NCI-H2107 (cell line): ENCODE measurements at places on chromosomes 2 and 18.

GRCh38 chr2:85619617-85620016 is 3.6 kb downstream of the USP39 start:
- no peak for DNase-seq

- no peak for DNase-seq
Measured at GRCh38 chr2:202100176-202100575, 27.1 kb downstream of the KIAA2012 start.

DNA sequence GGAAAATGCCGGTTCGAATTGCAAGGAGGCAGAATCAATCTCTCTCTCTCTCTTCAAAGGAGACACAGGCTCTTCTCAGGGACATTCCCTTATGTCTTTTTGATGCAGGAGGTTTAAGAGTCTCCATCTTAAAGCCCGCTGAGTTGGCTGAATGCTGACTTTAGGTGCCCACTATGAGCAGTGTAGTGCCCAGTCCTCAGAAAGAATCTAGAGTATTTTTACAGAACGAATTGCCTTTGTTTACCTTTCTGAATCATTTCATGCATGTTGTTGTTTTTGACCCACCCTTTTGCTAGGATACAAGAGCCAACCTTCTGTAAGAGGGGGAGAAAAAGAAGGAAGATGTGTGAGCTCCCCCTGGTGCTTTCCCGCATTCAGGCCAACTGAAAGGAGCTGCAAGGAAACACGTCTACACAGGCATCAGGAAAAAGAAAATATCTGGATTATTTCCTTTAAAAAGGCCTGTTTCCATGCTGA is 193.5 kb upstream of the TCF4 start:
- peak; percentile 59 for DNase-seq

- DNase-seq, result no peak
Measured at GRCh38 chr2:128439791-128440665, 121.4 kb upstream of the HS6ST1 start.

DNA sequence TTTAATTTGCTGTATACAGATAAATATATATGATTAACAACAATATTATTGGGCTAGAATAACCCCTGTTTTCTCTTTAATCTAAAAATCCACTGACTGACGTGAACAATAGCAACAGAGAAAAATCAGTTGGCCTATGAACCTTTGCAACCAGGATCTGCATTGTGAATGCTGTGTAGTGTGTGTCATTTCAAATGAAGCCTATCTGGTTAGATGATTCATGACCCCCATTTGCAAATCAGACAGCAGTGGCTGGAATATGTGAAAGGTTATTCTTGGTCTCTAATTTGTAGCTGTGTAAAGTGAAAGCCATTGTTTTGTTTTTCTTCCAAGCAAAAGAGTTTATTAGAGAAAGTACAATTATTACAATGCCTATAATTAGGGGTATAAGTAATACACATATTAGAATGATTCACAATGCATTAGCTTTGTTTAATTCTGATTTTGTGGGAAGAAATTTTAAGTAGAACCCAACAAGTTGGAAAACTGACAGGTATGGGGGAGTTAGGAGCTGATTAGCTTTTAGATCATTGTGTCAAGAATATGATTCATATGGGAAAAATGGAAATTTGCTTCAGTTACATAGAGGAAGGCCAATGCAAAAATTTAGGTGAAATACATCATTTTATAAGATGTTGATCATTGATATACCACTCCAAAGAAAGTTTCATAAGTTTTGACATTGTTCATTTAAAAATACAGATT is 1362.2 kb upstream of the TMEFF2 start:
- DNase-seq, result no peak

- DNase-seq, result no peak
Measured at GRCh38 chr2:131040661-131041401, 52.4 kb downstream of the FAM168B start.

DNA sequence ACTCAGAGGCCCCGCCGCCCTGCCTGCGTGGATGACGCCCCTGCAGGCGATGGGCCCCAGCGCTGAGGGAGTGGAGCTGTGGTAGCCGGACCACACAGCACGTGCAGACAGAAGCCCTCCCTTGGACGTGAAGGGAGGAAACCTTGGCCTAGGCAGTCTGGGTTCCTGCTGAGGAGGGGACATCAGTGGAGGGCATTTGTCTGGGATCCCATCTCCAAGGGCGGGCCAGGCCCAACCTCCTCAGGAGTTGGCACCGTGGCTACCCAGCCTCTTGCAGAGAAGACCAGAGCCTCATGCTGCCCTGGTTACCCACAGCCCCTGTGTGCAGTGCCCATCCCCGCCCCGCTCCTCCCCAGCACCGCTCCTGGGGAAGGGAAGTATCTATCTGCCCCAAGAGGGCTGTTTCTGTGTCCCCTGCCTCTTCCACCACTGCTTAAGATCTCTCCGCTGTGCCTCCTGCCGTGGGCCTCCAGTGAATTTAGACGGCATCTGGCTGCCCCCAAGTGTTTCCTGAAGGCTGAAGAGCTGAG is 241.8 kb downstream of the KLHL29 start:
- no peak for DNase-seq

- no peak for DNase-seq
Measured at GRCh38 chr18:10732990-10733389, 207.2 kb downstream of the NAPG start.

GRCh38 chr2:136065384-136065783 is 52.6 kb downstream of the CXCR4 start:
- DNase-seq, result no peak

GRCh38 chr2:160332318-160332717 is 132.2 kb upstream of the ITGB6 start:
- no peak for DNase-seq

DNA sequence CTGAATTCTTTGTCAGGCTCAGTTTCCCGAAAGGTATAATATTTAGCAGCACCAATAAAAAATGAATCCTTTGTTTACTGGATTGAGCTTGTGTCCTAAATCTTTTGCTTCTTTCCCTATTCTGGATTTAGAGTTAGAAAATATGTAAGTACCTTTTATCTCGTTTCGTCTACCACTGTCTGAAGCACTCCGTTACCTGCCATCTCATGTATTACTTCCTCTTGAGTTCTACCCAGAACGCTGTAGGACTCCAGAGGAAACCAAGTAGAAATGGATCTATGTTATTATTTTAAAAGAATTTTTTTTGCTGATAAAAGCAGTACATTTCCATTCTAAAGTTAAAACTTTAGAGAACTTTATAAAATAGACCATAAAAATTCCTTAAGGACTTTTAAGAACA is 13.5 kb downstream of the ANKRD12 start:
- no peak for DNase-seq

DNA sequence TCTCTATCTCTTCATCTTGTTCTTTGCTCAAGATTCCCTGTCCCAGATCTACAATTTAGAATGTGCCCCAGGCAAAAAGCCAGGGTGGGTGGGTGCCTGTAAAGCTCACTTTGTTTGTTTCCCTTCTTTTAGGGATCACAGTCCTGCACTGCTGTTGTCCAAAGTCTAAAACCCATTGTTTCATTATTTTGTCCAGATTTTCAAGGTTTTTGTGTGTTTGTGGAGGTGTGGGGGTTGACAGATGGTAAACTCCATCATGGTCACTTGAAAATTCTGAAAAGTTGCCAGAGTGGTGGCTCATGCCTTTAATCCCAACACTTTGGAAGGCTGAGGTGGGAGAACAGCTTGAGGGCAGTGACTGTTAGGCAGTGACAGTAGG is 41.5 kb downstream of the YES1 start:
- DNase-seq, result no peak

GRCh38 chr2:162734866-162735265 is 103.7 kb downstream of the KCNH7 start:
- DNase-seq, result no peak

DNA sequence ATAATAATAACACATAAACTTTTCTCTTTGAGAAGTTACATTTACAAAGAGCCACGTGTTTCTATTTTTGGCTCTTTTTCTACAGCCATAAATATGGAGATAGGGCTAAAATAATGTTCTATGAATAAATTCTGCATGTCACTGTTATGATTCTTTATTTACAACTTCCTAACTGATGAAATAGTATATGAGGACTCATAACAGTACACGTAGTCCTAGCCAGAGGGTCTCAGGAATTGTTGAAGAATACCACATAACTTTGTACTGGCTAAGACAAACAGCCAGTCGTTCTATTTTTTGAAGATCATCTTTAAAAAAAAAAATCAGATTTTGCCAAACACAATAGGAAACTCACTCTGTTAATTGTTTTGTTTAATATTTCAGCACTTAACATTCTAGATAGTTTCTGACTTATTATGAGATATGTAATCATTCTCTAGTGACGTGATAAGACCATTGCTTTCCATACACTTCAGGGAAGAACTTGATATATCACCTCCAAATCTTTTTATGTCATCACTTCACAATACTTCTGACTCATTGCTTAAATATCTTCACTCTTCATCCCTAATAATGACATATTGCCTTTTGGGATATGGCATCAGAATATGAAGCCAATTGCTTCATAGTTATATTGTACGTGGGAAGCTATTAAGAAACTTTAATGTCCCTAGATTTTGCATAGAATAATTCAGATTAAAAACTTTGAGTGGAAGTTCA is 256.1 kb downstream of the XIRP2 start:
- no peak for DNase-seq

DNA sequence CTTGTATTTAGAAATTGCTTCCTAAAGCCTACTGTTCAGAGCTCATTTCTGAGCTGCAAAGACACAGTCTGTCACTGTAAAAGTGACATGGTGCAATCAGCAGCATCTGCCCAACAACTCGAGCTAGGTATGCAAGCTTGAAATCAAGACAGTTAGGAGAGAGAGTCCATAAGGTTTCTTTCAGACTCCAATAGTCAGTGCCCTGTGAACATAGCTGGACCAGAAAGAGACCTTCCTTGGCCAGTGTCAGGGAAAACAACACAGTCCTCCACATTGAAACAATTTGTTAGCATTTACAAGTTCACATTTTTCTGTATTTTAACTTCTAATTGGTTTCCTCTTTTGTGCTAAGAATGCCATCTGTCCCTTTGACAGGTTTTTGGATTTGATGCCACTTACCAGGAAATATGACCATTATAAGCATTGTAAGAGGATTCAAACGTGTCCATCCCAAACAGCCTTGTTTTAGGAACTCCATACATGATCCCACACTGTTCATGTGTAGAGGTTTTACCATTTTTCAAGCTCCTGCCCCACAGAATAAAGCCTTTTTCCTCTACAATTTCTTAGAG is 8.9 kb upstream of the MYCN start:
- no peak for DNase-seq

DNA sequence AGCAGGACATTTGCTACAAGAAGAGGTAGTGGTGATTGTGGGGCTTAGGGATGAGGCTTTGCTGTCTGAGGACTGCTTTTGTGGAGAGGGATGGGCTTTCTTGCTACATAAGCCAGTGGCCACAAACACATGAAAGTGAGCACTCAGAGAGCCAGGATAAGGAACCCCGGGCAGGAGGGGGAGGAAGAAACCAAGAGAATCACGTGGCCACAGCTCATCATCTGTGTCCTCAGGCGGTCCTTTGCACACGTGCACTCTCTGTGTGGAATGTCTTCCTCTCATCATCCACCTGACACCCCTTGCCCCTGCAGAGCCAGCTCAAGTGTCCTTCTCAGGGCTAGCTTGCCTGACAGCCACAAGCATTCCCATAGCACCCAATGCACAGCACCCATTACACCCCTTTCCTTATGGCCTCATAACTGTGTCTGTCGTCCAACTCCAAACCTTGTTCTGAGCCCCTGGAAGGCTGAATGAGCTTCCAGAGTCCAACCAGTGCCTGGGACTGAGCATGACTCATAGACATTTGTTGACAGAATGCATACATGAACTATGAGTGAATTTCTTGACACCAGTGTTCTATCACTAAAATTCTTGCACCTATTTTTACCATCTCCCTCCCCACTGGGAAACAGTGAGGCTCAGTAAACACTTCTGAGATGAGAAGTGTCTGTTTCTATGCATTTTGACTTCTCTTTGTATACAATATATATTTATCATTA is 398.3 kb downstream of the ALK start:
- DNase-seq, result no peak

GRCh38 chr2:2271469-2271941 is 59.6 kb downstream of the MYT1L start:
- no peak for DNase-seq
